Urothelium cell line (cell line): ENCODE measurements at places on chromosomes 3 and 15.

DNA sequence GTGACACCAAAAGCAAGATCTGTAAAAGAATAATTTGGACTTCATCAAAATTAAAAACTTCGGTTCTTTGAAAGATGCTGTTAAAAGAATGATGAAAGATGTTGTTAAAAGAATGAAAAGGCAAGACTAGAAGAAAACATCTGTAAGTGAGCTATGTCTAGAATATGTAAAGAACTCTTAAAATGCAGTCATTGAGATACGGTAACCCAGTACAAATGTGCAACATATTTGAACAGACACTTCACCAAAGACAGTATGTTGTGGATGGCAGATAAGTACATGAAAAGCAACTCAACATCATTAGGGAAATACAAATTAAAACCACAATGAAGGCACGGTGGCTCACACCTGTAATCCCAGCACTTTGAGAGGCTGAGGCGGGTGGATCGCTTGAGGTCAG, 139.5 kb downstream of the LRIG1 start:
- no peak for DNase-seq

- no peak for DNase-seq
Observed at GRCh38 chr3:9859530-9860025, 15.8 kb upstream of the RPUSD3 start.

GRCh38 chr3:43287500-43287873, 1.1 kb downstream of the SNRK start:
- DNase-seq = no peak

DNA sequence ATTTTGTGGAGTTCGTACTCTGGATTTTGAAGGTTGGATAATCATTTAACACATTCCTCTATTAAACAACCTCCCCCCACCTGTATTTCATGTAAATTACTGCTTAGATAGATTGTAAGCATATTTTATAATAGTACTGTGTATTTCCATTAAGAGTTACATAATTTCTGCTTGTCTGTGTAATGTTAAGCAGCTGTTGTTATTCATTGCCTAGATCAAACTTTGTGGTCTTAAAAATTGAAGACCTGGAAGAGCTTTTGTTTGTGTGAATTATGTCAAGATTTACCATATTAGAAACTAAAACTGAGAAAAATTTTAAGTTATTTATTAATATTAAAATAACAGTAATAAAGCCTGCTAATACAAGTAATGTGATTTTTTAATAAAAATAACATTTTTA, 11.1 kb downstream of the SETD5 start:
- DNase-seq = no peak

GRCh38 chr15:91586560-91586959, 266.9 kb upstream of the SLCO3A1 start:
- DNase-seq = no peak

DNA sequence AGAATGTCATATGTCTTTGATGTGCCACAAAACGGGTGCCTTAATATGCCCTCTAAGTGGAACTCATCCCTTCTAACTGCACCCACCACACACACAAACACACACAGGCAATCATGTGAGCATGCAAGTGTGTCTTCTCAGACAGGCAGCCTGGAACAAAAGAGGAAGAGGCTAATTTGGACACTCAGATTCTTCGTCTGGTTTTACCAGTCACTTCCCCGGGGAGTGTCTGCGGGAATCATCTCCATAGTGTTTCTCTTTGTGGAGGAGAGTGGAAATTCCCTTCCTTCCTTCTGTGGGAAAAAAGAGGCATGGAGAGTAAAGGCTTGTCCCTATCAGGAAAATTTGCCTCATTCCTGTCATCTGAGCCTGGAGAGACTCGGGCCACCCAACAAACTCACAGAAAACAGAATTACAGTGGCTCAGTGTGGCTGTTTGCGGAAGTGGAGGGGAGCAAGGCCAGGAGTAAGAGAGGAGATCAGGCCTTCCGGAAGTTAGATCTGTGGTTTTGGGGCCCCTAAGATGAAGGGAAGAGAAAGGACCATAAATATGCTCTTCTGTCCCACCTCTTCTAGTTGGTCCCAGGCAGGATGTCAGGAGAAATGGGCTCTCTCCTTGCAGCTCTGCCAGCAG, 212.6 kb upstream of the SEMA6D start:
- DNase-seq = no peak

- DNase-seq = no peak
Observed at GRCh38 chr15:74176262-74177214, 3.0 kb downstream of the ISLR start.

- no peak for DNase-seq
Observed at GRCh38 chr15:79049416-79049815, 41.2 kb downstream of the RASGRF1 start.

- DNase-seq = peak; percentile 12
Observed at GRCh38 chr3:197027896-197028727, 1.5 kb downstream of the MELTF start.

DNA sequence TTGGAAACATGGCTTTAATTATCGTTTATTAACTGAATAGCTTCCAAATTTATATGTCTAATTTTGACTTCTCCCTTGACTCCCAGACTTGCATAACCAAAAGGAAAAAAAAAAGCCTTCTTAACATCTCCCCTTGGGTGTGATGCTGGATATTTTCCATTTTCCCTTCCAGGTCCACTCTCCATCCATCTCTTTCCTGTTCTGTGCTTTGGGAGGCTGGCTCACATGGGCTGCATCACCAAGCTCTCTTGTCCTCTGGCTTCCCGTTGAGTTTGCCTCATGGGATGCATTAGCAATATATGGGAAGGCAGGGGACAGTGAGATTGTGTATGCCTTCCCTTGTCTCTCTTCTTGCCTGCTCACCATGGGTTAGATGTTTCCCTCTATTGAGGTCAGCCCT, 77.8 kb upstream of the FAM98B start:
- DNase-seq = no peak
